ENCODE measurements at places on chromosomes 16 and 17.

GRCh38 chr17:70265471-70265870 lies 96.1 kb downstream of the KCNJ2 start:
- no peaks in the 10 kb centered on the region for H3K36me3 ChIP-seq
- no peak overlapping the region for H3K27ac ChIP-seq
- H3K4me1 ChIP-seq = no peaks in the 10 kb centered on the region
- no peak for DNase-seq

- H3K4me3 ChIP-seq = peak within 1 kb of the TSS; percentile 94
- H3K27ac ChIP-seq = peak within 1 kb of the TSS; percentile 97
- no peaks in the 10 kb centered on the region for H3K27me3 ChIP-seq
Measured at GRCh38 chr16:67480833-67481560, at the start of gene ATP6V0D1. ATP6V0D1 (minus strand) TSS chr16:67481157; CDS start chr16:67481086, 71 bp downstream.

- peaks cover 6% of the 10 kb centered on the region for H3K4me1 ChIP-seq
- no peak for DNase-seq
- no peak overlapping the region for H3K4me3 ChIP-seq
- H3K27ac ChIP-seq = peak overlapping the region; percentile 58
- peaks cover 43% of the 10 kb centered on the region for H3K36me3 ChIP-seq
Measured at GRCh38 chr16:30980434-30980833, 4.6 kb upstream of the HSD3B7 start.

GRCh38 chr16:23448392-23448791 lies 4.6 kb downstream of the COG7 start:
- no peak overlapping the region for H3K4me3 ChIP-seq
- DNase-seq = no peak
- H3K4me1 ChIP-seq = peaks cover 25% of the 10 kb centered on the region
- H3K36me3 ChIP-seq = peaks cover 11% of the 10 kb centered on the region
- H3K27me3 ChIP-seq = no peaks in the 10 kb centered on the region

DNA sequence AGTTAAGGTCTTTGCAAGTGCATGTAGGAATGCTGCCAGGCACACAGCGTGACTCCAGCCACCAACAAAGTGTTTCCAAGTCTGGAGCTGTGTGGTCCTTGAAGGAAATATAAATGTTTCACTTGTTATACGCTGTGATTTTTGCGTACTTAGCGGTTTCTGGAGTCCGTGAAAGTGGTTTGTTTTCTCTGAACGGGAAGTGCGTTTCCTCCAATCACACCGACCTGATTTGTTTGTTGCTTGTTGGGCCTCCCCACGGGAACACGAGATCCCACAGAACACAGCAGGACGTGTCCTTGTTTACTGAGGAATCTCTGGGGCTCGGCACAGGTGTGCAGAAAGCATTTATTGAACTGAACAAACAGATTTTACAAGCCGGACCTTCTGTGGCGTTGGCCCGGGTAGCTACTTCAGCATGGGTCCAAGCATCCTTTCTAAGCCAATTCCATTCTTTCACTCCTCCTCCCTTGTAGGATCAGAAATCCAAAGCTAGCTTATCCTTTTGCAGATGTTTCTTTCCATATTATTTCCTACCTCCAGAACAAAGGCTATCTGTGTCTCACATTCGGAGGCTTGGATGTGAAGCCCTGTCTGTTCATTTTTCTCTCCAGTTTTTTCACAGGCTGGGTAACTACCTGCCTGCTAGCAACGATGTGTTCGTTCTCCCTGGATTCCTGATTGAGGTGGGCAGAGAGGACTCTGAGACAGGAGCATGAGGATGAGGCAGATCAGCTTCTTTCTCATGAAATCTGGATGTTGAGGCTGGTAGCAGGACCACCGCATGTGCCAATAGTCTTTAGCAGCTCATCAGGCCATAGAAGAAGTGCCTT lies 44.6 kb downstream of the ABAT start:
- DNase-seq = no peak
- H3K27me3 ChIP-seq = no peaks in the 10 kb centered on the region
- H3K36me3 ChIP-seq = no peaks in the 10 kb centered on the region
- no peak overlapping the region for H3K4me3 ChIP-seq
- H3K27ac ChIP-seq = no peak overlapping the region

- DNase-seq = no peak
- no peak overlapping the region for H3K4me3 ChIP-seq
- H3K27me3 ChIP-seq = peaks cover 41% of the 10 kb centered on the region
- H3K4me1 ChIP-seq = peaks cover 13% of the 10 kb centered on the region
- H3K36me3 ChIP-seq = no peaks in the 10 kb centered on the region
Measured at GRCh38 chr17:50330151-50330775, 15.7 kb upstream of the XYLT2 start.

DNA sequence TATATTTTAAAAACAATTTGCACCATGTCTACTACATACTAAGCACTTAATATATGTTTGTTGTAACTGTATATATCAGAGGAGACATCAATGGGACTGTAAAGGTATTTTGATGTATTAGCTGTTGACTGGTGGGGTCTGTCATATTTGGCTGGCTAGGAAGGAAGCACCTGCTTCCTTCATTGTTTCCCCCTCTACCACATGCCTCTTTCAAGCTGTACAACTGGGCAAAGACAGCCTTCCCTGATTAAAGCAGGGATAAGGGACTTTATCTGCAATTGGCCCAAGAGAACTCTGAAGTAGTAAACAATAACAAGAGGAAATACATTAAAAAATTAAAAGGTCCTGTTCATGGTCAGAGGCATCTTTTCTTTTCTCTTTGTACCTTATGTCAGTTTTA lies 5.5 kb upstream of the SLFN12L start:
- DNase-seq = no peak
- peaks cover 59% of the 10 kb centered on the region for H3K4me1 ChIP-seq
- H3K4me3 ChIP-seq = no peak overlapping the region

DNA sequence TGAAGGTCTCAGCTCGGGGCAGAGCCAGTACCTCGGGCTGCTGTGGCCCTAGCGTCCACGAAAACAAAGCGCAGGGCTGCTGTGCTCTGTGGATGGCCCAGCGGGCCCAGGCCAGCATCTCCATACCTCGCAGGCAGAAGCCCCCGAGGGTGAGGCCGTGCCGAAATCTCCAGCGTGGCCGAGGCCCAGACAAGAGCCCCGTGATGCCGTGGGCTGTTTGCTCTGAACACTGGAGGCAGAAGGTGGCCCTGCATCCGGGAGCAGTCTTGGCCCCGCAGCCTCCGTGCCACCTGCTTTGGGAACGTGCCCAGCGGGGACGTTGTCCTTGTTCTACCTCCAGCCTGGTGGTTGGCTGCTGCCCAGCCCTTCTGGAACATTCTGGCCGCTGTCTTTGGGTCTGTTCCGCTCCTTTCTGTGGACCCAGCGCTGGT lies 121.4 kb downstream of the BANP start:
- H3K4me3 ChIP-seq = no peak overlapping the region
- no peaks in the 10 kb centered on the region for H3K27me3 ChIP-seq
- no peaks in the 10 kb centered on the region for H3K4me1 ChIP-seq
- DNase-seq = no peak

DNA sequence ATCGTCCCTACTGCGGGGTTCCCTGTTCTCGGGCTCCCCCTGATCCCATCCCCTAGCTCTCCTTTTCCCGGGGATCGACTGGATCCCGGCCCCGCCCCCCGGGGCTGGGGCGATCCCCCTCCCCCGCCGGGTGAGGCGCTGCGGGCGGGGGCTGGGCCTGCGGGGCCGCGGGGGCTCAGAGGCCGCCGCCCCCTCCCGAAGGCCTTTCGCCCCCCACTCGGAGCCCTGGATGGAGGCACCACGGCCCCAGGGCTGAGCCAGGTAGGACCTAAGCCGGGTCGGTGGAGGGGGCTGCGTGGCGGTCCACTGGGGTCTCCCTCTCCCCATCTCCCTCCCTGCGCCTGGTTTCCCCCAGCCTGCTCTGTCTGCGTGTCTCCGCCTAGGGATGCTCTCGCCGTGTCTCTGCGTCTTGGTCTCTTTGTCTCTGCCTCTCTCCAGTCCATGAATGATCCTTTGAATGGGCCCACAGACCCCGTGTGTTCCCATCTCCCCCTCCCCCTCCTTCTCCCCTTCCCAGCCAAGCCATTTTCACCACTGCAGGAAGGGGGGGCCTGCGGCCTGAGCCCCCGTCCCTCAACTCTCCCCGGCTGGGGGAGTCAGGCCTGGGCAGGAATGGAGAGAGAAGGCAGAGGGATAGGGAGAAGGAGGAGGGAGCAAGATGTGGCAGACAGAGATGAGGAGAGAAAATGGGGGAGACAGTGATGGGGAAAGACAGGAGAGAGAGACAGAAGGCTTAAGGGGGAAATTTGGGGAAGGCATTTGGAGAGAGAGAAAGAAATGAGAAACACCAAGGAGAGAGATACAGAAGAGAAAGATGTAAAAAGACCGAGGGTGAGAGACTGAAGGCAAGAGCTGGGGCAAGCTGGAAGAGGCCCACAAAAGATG lies 1.7 kb upstream of the TMEM256 start:
- peaks cover 53% of the 10 kb centered on the region for H3K27me3 ChIP-seq
- H3K36me3 ChIP-seq = peaks cover 5% of the 10 kb centered on the region
- H3K4me3 ChIP-seq = peak overlapping the region; percentile 95
- H3K27ac ChIP-seq = peak overlapping the region; percentile 40
- peaks cover 22% of the 10 kb centered on the region for H3K4me1 ChIP-seq

GRCh38 chr16:14501331-14502255 lies 128.5 kb downstream of the PARN start:
- H3K27me3 ChIP-seq = no peaks in the 10 kb centered on the region
- no peak overlapping the region for H3K27ac ChIP-seq
- H3K4me3 ChIP-seq = no peak overlapping the region
- no peaks in the 10 kb centered on the region for H3K36me3 ChIP-seq
- H3K4me1 ChIP-seq = peaks cover 5% of the 10 kb centered on the region

- peaks cover 81% of the 10 kb centered on the region for H3K27me3 ChIP-seq
- no peak overlapping the region for H3K27ac ChIP-seq
- H3K4me3 ChIP-seq = no peak overlapping the region
- peaks cover 7% of the 10 kb centered on the region for H3K36me3 ChIP-seq
- H3K4me1 ChIP-seq = peaks cover 19% of the 10 kb centered on the region
- no peak for DNase-seq
Measured at GRCh38 chr17:77698903-77699623, 259.4 kb upstream of the TNRC6C start.

DNA sequence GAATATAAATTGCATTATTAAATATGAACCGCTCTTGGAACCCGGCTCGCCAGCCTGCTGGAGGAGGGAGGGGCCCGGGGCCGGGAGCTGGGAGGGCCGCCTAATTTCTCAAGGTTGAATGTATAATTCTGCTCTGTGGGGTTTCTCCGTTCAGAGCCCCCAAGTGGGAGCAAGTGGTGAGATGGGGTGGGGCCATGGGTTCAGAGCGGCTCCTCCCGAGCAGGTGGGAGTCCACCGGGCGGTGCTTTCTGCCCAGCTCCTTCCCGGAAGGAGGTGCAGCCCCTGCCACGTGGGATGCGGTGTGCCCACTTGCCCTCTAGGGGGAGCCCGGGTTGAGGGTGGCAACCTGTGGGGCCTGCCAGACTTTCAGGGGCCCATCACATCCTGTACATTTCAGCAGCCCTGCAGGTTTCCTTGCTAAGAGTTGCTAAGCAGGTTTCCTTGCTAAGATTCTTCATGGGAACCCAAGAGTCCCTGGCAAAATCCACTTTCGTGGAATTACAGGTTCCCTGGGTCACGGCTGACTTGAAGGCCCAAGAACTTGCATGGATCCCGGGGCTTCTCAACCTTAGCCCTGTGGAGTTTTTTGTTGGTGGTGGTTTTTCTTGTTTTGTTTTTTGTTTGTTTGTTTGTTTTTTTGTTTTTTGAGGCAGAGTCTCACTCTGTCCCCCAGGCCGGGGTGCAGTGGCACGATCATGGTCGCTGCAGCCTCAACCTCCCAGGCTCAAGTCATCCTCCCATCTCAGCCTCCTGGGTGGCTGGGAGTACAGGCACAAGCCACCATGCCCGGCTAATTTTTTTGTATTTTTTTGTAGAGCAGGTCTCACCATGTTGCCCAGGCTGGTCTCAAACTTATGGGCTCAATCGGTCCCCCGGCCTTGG lies 196.7 kb upstream of the GSE1 start:
- H3K27ac ChIP-seq = no peak overlapping the region
- H3K4me3 ChIP-seq = no peak overlapping the region
- H3K27me3 ChIP-seq = peaks cover 9% of the 10 kb centered on the region
- H3K4me1 ChIP-seq = peaks cover 7% of the 10 kb centered on the region
- H3K36me3 ChIP-seq = no peaks in the 10 kb centered on the region

DNA sequence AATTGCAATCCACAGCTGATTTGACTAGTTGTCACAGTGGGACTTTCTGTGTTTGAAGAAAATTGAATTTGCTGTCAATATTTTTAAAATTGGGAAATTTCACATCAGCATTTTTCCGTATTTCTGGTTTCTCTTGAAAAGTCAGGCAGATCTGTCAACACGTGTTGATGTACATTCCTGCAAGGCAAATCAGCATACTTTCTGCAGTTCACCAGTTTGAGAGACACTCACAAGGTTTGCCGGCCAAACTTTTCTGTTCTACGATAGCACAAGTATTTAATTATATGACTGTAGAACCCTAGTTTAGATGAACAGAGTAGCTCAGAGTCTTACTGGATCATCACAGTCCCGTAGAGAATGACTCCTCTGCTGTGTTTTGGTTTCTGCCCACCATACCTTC lies 102.0 kb downstream of the ADAMTS18 start:
- DNase-seq = no peak
- no peaks in the 10 kb centered on the region for H3K4me1 ChIP-seq
- H3K27me3 ChIP-seq = no peaks in the 10 kb centered on the region
- no peak overlapping the region for H3K4me3 ChIP-seq
- no peak overlapping the region for H3K27ac ChIP-seq

- H3K36me3 ChIP-seq = peaks cover 36% of the 10 kb centered on the region
- DNase-seq = no peak
- H3K4me1 ChIP-seq = peaks cover 25% of the 10 kb centered on the region
- H3K27me3 ChIP-seq = no peaks in the 10 kb centered on the region
Measured at GRCh38 chr16:57471852-57472664, 9.6 kb downstream of the POLR2C start.

- no peak overlapping the region for H3K4me3 ChIP-seq
- no peaks in the 10 kb centered on the region for H3K36me3 ChIP-seq
- peaks cover 22% of the 10 kb centered on the region for H3K27me3 ChIP-seq
- H3K4me1 ChIP-seq = peaks cover 5% of the 10 kb centered on the region
Measured at GRCh38 chr16:31052114-31052513, 18.8 kb downstream of the STX4 start.

DNA sequence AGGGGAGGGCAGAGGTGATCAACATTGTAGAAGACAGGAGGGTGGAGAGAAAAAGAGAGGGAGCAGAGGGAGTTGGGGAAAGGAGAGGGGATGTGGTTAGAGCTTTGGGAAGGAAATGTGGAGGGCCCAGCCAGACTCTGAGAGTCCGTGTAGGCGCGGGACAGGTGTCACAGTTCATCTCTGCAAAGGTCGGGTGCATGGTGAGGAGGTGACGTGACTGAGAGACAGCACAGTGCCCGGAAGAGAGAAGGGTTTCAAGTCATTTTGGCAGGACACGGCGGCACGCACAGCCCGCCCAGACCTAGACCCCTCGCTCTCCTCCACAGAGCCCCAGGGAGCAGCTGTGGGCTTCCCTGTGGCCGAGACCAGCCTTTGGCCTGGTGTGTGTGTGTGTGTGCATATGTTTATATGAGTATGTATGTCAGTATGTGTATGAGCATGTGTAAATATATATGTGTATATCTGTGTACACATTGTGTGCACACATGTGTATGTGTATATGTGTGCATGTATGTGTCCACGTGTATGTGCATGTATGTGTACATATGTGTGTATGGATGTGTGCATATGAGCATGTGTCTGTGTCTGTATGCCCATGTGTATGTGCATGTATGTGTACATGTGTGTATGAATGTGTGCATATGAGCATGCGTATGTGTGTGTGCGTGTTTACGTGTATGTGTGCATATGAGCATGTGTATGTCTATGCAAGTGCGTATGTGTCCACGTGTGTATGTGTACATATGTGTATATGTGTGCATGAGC lies 104.6 kb downstream of the SEC14L1 start:
- no peak for DNase-seq
- H3K27me3 ChIP-seq = peaks cover 60% of the 10 kb centered on the region
- H3K36me3 ChIP-seq = no peaks in the 10 kb centered on the region
